ENCODE measurements at places on chromosomes 11 and 22. TPM values are rescaled to one million over a fixed set of nuclear protein-coding genes. Genes with fewer than 3 reads are reported as not detected.

Gene ASPHD2
- 12.7 TPM for total RNA-seq

Gene SUN2
- 16.2 TPM for total RNA-seq

Gene GTSE1
- total RNA-seq = 29.7 TPM

Gene SOX6
- total RNA-seq = 8.3 TPM

DNA sequence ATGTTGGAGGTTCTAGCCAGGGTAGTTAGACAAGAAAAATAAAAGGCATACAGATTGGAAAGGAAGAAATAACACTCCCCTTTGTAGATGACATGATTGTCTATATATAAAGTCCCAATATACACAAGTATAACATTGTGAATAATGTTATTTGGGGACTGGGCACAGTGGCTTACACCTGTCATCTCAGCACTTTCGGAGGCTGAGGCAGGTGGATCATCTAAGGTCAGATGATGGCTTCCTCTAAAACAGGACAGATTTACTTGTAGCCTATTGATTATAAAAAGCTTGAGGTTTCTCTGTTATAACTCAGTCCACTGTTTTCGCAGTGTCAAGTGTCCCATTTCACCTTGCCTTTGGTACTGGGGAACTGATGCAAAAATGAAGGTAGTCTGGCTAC lies 19.6 kb downstream of the ATM start:
- DNase-seq = no peak

DNA sequence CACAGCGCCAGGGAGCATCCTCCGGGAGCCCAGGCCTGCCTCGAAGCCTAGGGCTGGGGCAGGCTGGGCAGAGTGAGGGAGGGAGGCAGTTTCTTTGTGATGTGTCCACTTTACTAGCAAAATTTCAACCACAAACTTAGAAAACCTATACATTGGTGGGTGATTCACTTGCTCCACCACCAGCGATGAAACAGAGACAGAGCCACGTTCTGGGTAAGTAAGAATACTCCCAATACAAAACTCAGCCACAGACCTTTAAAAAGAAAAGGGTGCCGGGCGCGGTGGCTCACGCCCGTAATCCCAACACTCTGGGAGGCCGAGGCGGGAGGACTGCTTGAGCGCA lies 22.3 kb downstream of the CDKN1C start:
- no peak for DNase-seq

DNA sequence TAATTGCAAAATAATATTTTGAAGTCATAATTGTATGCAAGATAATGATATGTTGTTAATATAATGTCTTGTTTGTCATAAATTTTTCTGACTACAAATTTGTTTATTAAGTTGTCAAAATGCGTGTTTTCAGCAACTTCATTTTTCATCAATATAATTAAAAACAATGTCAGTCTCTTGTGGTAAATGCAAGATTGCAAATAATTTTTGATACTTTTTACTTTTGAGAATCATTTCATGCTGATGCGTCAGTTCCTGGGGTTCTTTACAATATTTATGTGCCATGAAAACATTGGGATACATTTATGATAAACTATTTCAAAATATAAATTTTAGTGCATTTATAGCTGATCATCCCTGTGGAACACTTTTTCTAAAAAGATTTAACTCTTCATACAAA lies 1504.8 kb downstream of the BRD1 start:
- no peak for DNase-seq
